GM06990 (cell line): ENCODE measurements at places on chromosomes 5 and 9.

DNA sequence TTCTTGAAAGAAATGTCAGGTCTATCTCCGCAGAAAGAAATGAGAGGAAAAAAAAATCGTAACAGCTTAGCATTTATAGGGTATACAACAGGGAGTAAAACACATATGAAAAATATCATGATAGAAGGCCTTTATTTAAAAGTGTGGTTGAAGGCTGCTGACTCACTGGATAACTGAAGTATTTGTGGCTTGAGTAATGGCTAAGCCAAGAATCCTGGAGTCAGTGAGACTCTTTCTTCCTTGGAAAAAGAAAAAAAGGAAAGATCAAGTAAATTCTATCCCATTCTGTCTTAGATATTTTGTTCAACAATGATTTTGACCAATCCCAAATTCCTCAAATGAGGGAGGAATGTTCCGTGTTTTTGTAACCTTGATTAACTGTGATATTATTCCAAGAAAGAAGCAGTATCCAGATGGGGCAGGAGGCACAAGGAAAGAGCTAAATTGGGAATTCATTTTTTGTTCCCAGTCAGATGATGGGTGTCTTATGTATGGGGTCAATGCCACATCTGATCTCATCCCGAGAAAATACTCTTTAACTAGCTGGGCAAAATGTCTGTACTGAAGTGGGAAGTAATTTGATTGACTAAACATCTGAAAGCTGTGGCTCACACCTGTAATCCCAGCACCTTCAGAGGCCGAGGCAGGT, 64.3 kb upstream of the MYO10 start:
- no peak for DNase-seq

- no peak for DNase-seq
Observed at GRCh38 chr9:126661521-126662251, 48.0 kb downstream of the LMX1B start.

GRCh38 chr5:30831123-30831522, 362.4 kb upstream of the CDH6 start:
- no peak for DNase-seq

DNA sequence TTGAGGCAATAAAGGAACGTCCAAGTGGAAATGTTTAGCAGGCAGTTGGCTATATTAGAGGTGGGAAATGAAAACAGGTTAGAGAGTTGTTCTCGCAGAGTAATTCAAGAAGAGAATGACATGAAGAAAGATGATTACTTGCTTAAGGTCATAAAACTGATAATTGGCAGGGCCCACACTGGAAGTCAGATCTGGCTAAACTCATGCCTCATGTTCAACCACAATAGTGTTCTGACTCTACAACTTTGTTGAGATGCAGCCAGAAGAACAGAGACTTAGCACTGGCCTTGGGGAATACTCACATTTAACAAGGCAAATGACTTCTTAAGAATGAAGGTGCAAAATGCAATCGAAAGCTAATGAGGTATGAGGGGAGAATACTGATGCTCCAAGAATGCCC, 27.2 kb upstream of the TNFSF8 start:
- no peak for DNase-seq

- DNase-seq = no peak
Observed at GRCh38 chr5:172453206-172453985, 929 bp downstream of the SH3PXD2B start.

DNA sequence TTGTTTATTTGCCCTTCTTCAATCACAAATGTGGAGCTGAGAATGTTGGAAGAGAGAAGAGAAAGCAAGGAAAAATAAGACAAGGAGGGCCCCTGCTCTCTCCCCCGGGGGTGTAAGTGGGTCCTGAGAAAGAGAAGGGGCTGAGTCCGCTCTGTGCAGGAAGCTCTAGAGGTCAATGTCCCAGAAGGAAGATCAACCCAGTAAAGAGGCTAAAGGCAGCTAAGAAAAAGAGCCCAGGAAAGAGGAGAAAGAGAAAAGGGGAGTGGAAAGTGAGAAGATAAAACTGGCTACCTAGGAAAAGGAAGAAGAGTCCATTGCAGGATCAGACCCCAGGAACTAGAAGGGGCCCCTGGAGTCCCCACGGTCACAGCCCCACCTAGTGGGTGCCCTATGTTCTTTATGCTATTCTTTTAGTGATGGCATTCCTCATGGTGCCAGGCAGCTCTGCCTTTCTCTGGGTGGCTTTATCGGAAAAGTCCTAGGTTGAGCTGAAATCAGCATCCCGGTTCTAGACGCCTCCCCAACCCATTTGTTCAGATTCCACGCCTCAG, 583.4 kb downstream of the ACTL7B start:
- no peak for DNase-seq

DNA sequence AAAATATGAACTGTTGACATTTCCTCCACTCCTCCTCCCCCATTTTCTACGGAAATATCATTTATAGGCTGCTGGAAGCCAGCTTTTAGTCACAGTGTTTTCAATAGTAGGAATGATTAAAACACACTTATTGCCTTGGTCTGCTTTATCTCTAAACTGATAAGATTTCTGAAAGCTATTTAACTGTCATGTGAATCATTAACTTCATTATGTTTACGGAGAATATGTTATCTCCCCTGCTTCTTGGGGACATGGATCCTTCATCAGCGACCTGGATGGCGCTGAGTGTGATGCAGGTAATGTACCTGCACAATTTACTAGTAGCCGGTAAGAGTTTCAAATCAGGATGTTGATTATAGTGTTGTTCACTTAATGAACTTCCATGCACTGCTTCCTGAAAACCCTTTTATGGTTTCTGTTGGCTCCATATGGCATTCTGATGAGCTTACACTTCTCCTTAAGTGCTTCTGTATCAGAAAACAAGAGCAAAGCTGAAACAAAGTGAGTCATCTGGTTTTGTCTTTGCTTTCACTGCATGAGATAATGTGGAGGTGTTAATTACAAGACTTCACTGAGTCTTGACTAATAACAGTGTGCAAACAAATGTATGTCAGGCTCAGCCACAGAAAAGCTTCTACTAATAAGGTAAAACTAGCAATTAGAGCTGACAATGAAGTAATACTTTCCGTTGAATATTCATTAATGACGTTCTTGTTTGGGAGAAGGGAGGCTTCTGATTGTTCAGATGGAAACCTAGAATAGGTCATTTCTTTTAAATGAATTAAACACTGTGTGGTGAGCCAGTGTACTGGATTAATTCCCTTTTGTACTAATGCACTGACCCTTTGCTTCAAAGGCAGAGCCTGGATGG, 162.4 kb upstream of the ZNF608 start:
- peak; percentile 79 for DNase-seq

DNA sequence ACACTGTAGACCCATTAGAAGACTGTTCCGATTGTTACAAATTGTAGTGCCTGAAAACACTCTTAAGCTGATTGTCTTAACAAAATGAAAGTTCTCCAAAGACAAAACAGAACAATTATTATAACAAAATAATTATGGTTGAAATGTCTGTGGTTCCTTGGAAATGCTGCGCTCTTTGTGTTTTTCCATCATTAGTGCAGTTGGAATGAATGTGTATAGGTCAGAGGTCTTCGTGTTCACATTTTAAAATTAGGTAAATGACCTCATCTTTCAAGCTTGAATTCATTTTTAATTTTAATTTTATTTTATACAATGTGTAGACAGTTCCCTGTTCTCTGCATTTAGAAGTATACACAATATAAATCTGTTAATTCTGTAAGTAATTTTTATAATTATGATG, 56.7 kb upstream of the NXNL2 start:
- DNase-seq = no peak

GRCh38 chr9:136824496-136825225, 16.9 kb downstream of the RABL6 start:
- no peak for DNase-seq

- DNase-seq = no peak
Observed at GRCh38 chr9:107982001-107982400, 492.4 kb upstream of the KLF4 start.

DNA sequence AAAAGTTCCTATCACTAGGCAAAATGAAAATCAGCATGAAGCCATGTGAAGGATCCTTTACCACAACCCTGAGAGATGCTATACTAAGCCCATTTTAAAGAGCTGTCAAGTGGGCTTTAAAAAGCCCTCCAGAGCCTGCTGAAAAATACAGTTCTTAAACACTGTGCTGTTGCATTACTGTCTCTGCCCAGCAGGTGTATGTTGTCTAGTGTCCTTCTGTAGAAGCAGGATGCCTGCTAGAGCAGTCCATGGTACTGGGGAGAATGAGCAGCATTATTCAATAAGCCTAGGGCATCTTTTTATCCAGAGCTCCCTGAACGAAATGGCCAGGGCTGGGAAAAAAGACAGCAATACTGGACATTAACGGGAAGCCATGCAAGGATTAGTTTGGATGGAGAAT, 126.2 kb upstream of the PLCXD3 start:
- DNase-seq = no peak

GRCh38 chr5:159944056-159944600, 27.8 kb downstream of the ADRA1B start:
- no peak for DNase-seq

- DNase-seq = no peak
Observed at GRCh38 chr5:83595217-83595616, 123.7 kb downstream of the VCAN start.

DNA sequence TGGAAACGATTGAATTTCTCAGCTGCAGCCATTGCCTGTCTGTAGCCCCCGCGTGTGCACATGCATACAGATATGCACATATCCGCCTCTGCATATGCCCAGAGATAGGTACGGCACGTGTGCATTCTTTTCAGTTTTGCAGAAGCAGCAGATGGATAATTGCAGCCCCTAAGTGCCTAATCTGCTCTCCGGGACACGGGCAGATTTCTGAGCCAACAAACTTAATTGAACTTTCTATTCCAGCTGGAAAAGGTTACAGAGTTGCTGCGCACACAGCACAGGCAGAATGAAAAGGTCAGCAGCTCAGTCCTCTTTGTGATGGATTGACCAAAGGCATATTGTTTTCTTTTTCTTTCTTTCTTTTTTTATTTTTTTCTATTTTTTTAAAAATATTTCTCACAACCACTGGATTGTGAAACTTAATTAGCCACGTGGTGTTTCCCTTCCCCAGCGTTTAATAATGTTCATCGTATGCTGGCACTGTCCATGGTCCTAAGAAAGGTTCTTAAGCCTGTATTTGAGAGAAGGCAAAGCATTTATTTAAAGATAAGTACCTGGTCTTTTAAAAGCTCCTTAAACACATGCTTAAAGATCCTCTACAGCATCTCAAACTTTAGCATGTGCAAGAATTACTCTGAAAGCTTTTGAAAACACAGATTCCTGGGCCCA, 270.2 kb upstream of the BRINP1 start:
- DNase-seq = no peak

- no peak for DNase-seq
Observed at GRCh38 chr5:158482125-158482524, 617.6 kb downstream of the EBF1 start.

DNA sequence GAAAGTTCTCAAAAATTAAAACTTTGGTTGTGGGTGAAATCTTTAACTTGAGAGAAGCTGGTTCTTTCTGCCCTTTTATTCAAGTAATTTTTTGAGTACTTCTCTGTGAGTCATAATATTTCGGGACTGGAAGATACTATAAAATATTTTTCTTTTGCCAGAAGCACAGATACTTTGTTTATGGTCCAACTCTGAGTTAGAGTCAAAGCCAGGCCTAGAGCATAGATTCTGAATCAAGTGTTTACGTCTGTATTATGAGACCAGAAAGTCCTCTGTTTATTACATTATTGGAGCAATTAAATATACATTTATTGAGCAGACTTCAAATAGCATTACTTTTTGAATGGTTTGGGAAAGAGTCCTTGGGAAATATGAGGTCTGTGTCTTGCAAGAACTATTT, 187.9 kb downstream of the FER start:
- DNase-seq = no peak

- DNase-seq = no peak
Observed at GRCh38 chr5:10576121-10576789, 12.4 kb downstream of the ANKRD33B start.

- no peak for DNase-seq
Observed at GRCh38 chr5:32225445-32225844, 51.3 kb upstream of the GOLPH3 start.

GRCh38 chr5:102539562-102539961, 40.8 kb upstream of the SLCO6A1 start:
- DNase-seq = no peak

- no peak for DNase-seq
Observed at GRCh38 chr9:131773911-131774379, 34.1 kb upstream of the RAPGEF1 start.

DNA sequence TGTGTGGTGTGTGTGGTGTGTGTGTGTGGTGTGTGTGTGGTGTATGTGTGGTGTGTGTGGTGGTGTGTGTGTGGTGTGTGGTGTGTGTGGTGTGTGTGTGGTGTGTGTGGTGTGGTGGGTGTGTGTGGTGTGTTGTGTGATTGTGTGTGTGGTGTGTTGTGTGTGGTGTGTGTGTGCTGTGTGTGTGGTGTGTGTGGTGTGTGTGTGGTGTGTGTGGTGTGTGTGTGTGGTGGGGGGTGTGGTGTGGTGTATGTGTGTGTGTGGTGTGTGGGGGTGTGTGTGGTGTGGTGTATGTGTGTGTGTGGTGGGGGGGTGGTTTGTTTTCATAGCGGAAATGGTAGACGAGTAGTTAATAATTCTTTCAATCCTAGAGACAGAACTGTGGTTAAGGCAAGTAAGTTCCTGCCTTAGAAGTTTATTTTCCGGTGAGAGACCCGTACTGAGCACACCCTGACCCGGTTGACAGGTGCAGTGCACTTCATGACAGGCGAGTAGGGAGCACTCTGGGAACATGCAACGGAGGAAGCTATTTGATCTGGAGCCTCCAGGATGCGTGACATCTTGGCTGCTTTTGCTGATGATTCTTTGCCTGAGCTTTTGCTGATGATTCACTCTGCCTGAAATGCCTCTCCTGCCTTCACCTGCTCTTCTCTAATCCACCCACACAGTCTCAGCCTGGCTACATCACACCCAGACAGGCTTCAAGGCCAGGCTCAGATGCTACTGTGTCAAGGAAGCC, 21.7 kb upstream of the FAT2 start:
- peak; percentile 37 for DNase-seq

DNA sequence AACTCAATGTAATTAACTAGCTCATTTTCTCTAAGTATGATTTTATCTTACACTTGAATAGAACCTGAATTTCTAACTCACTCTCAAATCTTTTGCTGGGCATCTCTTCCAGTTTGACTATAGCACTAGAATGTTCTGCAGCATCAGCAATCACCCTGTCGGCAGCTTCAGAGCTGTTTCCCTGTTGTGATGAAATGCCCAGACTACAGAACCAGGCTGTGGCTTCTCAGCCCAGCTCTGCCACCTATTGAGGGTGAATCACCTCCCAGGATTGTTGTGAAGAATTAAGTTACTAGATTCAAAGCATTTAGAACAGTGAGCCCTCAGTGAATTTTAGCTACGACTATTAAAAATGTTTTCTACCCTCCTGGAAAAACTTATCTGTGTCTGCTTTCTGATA, 90.4 kb upstream of the ANKRD55 start:
- no peak for DNase-seq

- no peak for DNase-seq
Observed at GRCh38 chr9:98328141-98328540, 72.7 kb upstream of the TBC1D2 start.

DNA sequence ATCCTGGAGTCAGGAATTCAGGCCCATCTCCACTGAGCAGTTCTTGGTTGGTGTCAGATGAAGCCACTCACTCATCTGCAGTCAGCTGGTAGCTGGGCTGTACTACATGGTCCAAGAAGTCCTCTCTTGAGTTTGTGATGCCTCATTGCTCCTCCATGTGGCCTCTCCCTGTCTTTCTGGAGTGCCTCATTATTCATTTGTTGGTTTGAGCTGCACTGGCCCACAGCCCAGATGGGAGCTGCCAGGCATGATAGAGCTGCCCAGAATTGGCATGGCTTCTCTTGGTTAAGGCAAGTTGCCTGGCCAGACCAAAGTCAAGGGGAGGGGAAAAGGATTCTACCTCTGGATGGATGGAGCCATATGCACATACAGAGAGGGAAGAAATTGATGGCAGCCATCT, 8.0 kb downstream of the PTCD2 start:
- DNase-seq = no peak

- DNase-seq = no peak
Observed at GRCh38 chr5:173772384-173773059, 115.6 kb upstream of the CPEB4 start.
